ENCODE measurements at places on chromosomes 7 and 10.

GRCh38 chr7:47622586-47622945 is 40.7 kb upstream of the TNS3 start:
- no peak for DNase-seq

DNA sequence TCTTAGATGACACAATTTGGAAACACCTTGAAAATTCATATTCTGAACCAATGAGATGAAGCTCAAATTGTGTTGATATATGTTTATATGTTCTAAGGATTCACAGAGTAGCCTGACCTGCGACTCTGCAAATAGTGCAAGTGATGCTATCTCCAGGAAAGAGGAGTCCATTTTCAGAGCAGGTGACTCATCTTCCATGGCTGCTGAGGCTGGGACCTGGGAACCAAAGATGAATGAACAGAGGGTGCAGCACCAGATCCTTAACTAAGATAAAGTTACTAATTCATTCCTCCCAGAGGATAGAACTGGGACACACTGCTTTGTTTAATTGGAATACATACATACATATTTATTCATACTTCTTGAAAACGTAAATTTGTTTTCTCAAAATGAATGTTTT is 240.6 kb upstream of the SEMA3C start:
- DNase-seq, result no peak

GRCh38 chr7:156640949-156641485 is 443 bp downstream of the RNF32 start:
- no peak for DNase-seq

DNA sequence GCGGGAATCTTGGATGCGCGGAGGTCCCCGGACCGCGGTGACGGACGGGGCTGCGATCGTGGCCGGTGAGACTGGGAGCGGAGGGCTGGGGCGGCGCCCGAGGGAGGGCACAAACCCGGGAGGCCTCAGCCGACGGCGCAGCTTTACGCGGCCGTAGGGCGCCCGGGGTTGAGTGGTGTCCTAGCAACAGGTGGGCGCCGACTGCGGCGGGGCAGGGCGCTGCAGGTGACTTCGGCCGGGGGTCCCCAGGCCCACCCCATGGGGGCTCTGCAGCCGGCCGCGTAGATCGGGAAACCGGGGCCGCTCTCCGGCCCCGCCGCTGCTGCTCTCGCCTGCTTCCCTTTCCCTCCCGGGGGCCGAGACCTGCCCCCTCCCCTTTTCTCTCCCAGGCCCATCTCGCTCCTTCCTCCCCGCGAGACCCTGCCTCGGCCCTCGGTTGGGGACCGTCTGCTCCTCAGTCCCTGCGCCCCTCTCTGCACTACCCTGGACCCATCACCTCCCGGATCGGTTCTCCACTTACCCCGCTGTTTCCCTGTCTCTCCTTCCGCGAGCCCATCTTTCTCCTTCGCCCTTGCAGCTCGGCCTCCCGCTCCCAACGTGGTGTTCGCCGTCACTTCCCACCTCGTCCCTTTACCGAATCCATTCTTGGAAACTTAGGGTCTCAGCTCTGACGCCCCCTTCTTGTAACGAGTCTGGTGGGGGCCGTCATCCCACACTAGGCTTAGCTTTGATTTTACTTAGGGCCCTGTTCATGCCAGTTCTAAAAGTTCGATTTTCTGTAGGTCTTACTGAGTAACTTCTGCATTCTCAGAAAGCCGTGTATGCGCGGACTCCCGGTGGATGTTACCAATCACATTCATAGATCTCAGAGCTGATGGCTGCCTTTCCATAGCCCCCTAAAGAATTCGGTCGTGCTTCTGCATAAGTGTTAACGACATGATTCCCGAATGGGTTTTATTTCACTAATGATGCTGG is 18.5 kb upstream of the ACBD5 start:
- DNase-seq, result peak; percentile 54

DNA sequence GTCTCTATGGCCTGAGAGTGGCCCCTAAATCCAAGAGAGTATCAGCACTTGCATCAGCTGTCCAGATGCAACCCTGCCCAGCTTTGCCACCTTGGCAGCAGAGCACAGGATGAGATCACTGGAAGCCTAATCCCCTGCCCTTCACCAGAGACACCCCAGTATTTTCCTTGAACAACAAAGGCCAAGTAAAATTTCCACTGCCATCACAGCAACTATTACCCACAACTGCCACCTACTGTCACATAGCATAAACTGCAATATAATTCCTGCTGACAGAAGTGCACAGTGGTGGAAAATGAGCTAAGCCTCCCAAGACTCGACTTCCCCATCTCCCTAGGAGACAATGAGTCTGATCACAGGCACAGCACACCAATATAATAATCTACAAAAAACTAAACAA is 462.8 kb upstream of the ZWINT start:
- no peak for DNase-seq

DNA sequence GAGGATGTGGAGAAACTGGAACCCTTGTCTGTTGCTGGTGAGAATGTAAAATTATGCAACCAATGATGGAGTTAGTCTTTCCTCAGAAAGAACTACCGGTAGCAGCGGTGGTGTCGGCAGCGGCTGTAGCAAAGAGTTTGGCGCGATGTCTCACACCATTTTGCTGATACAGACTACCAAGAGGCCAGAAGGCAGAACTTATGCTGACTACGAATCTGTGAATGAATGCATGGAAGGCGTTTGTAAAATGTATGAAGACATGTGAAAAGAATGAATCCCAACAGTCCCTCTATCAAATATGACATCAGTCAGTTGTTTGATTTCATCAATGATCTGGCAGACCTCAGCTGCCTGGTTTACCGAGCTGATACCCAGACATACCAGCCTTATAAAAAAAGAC is 10.6 kb downstream of the CLEC2L start:
- no peak for DNase-seq

GRCh38 chr7:48144291-48144768 is 26.9 kb upstream of the ABCA13 start:
- no peak for DNase-seq

GRCh38 chr7:137366995-137367394 is 23.5 kb upstream of the PTN start:
- no peak for DNase-seq

GRCh38 chr7:22287412-22287811 is 69.5 kb downstream of the RAPGEF5 start:
- DNase-seq, result no peak

Data from activated T-cell treated with anti-CD3 and anti-CD28 coated beads, Interleukin-2, amount 50 U/mL, for 1 hour (primary cell).